ENCODE measurements at places on chromosomes 2 and 18.

- DNase-seq: no peak
Measured at GRCh38 chr2:144605231-144605840, 85.4 kb upstream of the ZEB2 start.

GRCh38 chr2:212977152-212977551 is 174.3 kb downstream of the IKZF2 start:
- no peak for DNase-seq

DNA sequence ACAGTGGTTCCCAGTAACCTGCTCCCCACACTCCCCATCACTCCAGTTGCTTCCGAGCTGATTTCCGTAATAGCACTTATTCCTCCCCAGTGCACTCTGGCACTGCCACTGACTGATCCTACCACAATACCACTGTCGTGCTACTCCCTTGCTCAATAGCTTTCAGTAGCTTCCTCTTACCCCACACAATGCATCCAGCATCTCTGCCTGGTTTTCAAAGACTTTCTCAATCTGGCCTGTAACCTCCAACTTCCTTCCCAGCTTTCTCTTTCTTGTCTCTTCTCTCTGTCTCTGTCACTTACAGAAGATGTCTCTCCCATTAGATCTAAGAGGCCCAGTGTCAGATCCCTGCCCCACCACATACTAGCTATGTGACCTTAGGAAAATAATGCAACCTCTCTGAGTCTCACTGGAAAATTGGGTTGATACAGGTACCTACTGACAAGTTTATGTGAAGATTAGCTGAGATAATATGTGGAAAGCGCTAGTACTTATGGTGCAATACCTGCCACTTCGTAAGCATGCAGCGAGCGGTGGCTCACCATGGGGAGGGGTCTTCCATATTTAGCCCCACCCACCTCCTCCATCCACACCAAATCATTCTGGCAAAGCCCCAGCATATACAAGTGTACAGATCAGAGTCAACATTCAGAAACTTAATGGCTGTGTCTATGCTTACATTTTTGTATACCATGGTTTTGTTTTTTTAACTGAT is 36.7 kb downstream of the SFXN5 start:
- DNase-seq: no peak

DNA sequence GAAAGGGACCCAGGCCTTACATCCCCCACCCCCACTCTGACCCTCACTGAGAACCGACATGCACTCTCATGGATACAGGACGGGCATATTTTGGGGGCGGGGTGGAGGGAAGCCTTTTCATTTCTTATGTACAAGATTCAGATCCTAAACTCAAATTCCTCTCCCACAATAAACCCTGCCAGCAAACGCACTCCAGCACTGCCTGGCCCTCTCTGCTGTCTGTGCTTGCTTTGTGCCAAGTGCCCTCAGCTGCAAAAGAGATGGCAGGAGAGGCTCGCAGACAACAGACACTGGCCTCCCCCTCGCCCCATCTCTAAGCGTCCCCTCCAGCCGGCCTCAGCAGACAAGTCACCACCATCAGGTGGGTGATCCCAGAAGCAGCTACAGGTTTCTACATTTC is 42.4 kb downstream of the FAM168B start:
- DNase-seq: no peak

DNA sequence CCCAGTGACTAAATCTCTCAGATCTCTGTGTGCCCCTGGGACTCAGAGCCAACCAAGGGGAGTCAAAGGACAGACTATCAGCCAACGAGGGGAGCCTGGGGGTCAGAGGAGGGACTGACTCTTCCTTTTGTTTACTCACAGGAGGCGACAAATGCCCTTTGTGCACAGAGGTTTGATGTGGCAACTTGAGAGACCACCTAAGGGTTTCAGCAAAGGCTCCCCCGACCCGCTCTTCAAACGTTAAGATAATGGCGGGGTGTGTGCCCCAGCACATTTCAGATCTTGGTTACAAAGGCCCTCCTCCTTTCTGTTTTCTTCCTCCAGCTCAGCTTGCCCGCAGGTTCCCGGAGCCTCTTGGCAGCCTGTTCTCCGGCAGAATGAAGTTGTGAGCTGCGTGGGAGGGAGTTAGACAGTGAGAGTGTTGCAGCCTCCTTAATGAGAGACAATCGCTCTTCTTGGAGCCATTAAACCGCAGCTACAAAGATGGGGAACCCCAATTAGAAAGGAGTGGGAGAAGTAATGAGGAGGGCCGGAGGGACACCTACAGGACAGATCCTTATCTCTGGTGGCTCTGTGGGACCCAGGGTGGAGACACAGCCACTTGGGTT is 76.2 kb downstream of the KIAA2012 start:
- DNase-seq: no peak

DNA sequence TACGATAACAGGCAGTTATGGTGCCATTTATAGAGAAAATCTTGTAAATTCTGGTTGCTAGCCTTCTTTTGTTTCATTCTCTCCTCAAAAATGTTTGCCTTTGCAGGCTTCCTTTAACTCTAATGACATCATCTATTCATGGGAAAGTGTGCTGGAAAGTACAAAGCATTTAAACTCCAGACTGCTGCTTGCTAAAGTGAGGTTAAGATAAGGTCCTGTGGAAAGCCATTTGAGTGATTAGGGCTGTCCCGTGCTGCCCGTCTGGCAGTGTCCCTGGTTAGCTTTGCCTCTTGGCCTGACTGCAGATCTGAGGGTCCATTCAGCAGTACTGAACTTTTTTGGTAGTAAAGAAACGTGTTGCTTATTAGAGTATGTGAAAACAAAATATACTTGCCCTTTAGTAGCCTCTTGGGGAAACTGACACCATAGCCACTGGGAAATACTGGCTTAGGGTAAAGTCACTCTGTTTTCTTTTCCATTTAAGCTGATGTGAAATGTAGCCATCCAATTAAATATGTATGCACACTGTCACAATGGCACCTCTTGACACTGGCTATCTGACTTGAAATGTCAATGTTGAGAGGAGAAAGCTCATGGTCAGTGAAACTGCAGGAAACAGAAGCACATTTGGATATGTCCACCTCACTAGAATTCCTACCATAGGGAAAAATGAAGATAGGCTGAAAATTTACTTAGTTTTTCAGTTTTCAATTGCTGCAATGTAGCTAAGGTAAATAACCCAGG is 321.5 kb downstream of the SLC8A1 start:
- DNase-seq: no peak

GRCh38 chr2:73133566-73134197 is 20.9 kb upstream of the RAB11FIP5 start:
- DNase-seq: no peak

DNA sequence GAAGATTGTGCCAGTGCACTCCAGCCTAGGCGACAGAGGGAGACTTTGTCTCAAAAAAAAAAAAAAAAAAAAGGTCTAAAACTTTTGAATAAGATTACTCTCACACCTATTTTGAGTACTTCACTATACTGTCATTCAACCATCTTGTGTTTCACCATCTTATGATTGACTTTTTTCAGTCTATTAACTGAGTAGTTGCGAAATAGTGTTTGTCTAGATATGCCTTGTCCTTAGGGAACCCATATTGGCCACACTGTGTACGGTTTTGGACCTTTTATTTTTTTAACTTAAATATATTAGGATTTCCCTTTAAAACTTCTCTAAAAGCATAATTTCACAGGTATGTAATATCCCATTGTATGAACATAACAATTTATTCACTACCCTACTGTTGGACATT is 72.3 kb downstream of the ALMS1 start:
- DNase-seq: no peak

DNA sequence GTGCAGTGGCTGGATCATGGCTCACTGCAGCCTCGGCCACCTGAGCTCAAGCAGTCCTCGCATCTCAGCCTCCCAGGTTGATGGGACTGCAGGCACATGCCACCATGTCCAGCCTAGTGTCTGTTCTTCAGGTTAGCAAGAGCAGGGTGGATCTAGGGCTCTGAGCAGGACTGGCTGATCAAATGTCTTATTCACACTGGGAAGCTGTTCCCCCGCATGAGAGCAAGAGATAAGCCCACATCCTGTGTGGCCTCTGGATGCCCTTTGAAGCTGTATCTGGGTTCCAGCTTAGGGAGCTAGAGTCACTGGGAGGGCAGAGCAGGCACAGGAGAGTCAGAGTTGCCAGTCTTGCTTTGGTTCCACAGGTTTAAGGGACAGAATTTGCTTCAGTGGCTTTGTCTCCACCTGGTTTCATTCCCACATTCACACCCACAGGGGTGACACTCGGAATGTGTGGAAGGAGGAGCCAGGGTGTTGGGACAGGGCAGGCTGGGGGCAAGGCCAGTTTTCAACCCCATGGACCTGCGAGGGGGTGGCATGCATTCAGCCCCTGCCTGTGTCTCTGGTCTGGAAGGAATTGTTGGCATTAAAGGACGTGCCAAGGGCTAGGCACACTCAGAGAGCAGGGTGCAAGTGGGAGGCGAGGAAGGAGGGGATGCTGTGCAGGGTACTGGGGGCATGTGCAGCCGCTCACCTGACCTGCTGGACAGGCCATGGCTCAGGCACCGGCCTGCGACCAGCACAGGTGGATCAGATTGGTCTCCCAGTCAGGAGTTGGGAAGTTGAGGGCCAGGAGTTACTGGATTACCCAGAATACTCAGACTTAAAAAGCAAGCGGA is 24.5 kb downstream of the PTPN18 start:
- DNase-seq: no peak

GRCh38 chr18:59640721-59641120 is 56.5 kb downstream of the CCBE1 start:
- no peak for DNase-seq

- no peak for DNase-seq
Measured at GRCh38 chr2:135490376-135490775, 40.6 kb downstream of the ZRANB3 start.

DNA sequence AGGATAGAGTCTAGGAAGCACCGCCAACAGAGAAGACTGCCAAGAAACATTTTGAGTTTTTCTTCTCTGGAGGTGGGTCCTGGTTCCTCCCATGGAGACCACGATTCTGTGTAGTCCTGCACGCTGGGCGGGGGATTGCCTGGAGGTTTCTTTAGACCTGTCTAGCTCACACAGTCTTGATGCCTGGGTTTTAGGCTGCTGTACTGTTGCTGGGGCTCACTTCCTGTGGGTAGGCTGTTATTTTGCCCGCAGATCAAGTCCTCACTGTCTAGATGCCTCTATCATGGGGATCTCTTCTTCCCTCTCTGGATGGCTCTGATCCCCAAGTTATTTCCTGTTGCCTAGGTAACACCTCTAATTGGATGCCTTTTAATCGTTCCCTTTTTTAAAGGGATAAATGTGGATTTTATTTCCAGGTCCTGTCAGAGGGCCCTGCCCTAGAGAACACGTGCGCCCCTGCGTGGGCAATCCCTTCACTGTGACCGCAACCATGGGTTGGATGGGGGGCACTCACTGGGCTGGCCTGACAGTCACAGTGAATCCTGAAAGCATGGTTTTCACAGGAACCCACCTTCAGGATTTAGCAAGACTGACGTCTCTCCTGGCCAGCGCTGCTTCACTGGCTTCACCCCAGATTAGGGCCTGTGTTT is 115.7 kb downstream of the MSH2 start:
- DNase-seq: no peak

- no peak for DNase-seq
Measured at GRCh38 chr2:23630961-23631360, 246.0 kb downstream of the KLHL29 start.

GRCh38 chr2:18790509-18791171 is 201.3 kb upstream of the NT5C1B start:
- DNase-seq: no peak

DNA sequence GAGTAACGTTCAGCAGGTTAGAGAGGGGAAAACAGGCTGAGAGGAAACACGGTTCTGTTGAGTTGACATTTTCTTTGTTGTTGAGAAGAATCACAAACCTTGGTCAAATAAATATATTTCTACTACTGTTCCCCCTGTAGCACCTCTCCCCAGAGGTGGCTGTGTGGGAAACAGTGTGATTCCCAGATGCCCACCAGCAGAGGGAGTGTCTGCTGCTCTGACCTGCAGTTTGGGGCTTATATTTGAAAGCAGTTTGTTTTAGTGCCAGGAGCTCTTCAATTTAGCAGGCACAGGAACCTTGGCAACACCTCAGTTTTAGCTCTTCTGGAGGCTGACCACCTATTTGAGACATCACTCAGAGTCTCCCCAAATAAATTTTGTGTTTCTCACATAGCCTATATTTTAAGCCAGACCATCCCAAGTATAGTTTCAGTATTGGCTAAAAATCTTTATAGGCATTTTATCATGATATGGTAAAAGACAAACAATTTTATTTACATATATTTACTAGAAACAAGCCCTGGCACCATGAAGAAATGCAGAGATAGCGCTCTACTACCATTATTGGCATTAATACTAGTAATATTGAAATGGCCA is 75.7 kb downstream of the PIK3C3 start:
- no peak for DNase-seq

DNA sequence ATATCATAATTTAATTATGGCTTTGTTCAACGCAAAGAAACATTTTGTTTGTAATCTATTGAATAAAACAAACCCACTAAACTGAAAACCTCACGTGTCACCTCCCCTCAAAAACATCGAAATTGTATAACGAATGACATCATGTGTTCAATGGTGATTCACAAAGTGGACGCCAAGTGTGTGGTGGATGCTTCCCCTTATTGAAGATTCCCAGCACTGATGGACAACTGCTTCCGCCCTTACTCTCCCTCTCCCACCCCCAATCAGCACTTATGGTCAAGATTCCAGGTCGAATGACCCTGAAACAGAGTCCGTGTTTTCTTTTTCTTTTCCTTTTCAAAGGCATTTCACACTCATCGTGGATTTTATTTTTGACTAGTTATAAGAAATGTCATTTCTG is 383.0 kb upstream of the SMIM21 start:
- DNase-seq: no peak

- DNase-seq: no peak
Measured at GRCh38 chr2:238459081-238459629, 32.4 kb downstream of the ASB1 start.

DNA sequence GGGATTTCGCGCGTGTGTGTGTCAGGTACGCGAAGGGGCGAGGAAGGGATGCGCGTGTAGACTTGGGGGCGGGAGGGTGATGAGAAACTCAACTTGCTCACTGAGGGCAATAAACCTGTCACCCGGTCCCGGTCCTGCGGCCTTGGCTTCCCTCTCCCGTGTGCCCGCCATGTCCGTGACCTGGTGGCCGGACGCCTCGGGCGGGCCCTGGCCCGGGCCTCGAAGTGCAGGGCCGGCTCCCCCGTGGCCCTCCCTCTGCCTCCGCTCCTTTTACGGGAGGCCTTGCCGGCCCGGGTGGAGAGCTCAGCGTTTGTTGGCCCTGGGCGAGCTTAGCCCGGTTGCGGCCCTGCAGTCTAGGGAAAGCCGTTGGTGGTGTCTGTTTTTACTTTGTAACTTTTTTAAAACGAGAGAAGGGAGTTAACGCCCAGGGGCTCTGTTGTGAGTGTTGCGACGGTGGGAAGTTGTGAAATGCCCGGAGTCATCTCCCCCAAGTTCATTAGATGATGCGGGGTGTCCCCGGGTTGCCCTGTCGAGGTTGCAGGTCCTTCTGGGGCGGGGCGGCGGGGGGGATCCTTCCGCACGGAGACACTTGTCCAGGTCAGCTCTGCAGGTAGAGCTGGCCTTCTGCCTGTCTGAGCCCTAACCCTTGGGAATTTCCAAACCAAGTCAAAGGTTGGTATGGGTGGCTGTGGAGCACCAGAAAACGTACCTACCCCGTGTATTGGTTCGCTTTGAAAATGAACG is 883 bp downstream of the SMCHD1 start:
- no peak for DNase-seq

GRCh38 chr2:206863716-206864115 is 75.6 kb upstream of the CPO start:
- no peak for DNase-seq

GRCh38 chr18:55328301-55328700 is 259.7 kb downstream of the TCF4 start:
- no peak for DNase-seq

All from stimulated activated CD8-positive, alpha-beta memory T cell treated with anti-CD3 and anti-CD28 coated beads, Interleukin-15, amount 100 ng/mL, for 1 hour (primary cell).